CD4-positive, alpha-beta T cell treated with Interleukin-2 at 100 ng/mL for 4 hours (primary cell): ENCODE measurements at places on chromosomes 7 and 10.

DNA sequence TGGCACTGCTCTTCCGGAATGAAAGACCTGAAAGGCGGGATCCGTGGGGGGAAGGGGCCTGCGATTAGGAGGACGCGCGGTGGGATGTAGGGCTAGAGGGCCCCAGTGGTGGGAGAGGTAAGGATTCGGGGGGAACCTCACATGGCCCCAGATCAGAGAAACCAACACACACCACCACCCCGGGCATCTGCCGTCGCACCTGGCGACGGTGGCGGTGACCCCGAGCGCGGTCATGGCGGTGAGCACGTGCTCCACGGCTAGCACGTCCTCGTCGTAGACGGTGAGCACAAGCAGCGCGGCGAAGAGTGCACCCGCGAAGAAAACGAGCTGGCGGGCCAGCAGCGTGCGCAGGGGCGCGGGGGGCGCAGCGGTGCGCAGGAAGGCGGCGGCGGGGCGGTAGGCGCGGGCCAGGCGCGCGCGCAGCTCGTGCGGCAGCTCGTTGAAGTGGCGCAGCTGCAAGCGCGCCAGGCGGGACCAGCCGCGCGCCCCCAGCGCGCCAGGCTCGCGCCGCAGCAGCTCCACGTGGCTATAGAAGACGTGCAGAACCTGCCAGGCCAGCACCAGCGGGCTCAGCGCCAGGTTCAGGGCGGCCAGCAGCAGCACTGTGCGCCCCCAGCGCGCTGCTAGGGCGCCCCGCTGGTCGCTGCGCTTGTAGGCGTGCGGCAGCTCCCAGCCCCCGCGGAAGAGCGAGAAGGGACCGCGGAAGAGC is 5.7 kb downstream of the ATG9B start:
- DNase-seq = peak; percentile 24

DNA sequence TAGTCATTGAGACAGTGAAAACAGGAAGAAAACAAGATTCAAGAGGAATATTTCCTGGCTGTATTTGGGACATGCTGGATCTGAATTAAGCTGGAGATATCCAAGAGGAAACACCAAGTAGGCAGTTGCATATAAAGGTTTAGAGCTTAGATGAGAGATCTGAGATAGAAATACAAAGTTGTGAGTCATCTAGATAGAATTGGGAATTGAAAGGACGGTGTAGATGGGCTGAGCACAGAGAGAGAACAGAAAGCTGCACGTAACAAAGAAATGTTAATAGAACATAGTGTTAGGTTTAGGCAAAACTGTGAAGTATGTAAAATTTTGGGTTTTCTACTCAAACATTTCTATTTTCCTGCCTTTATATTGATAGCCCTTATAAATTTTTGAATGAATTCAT is 218.5 kb upstream of the TMEM196 start:
- no peak for DNase-seq

DNA sequence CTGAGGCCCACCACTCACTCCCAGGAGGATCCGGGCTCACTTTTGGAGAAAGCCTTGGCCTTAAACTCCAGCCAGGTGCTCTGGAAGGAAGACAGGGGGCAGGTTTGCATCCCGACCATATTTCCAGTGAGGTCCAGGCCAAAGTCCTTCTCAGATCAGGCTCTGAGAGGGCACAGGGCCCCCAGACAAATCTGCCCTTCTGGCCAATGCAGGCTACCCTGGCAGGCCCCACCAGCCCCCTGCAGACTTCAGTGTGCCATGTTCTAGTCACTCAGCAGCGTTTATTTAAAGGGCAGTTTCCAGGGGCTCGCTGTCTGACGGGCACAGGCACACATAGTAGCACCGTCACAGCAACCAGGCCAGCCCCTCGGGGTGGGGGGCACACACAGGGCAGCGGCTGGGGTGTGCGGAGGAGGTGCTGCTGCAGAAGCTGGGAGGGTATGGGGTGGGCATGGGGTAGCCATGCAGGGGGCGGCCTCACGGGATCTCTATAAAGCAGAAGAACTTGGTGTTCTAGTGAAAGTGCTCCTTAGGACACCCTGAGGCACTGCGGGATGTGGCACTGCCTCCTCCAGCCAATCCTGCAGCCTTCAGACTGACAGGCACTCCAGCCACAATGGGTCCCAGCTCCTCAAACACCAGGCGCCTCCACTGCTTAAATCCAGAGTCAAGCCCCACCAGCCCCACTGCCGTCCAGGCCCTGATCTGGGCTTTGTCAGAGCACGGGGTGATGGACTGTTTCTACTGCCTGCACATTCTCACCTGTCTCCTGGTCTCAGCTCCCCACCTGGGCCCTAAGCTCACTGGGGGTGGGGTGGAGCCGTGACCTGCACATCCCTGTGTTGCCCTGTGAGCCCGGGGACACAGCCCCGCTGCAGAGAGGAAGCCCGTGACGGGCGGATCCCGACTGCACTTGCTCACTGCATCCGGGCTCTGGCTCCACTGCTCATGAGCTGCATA is 9.6 kb upstream of the PYROXD2 start:
- no peak for DNase-seq

GRCh38 chr10:24408365-24408764 is 199.4 kb downstream of the KIAA1217 start:
- no peak for DNase-seq

DNA sequence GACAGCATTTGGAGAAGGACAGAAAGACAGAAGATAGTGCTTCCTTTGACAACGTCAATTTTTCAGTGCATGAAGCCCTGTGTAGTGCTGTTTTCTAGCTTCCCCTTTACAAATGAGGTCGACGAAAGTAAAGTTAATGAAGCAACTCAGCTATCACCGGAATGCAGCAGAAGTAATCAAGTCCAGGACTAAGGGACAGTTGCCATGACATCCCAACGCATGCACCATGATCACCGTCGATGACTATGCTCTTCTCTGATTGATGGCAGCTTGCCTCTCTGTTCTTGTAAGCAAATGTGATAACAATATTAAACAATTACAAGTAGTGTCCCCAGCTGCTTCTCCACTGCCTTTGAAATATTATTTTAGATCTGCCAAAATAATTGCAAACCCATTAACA is 205.8 kb downstream of the FRMD4A start:
- no peak for DNase-seq

DNA sequence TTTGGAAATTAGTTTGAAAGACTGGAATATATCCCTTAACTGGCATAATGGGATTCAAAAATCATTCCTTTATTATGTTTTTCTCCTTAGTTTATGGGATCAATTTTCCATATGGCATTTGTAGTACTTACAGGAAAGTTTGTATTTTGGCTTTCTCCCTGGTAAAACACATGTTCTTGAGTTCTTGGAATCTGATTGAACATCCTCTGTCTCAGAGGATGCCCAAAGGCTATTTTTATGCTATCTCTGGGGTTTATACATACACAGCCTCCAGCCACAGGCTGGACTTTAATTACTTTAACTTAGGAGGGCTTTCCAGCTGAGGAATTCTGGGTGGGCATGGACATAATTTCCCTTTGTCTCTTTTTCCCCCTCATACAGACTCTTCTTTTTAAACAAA is 236.4 kb downstream of the HGF start:
- no peak for DNase-seq

DNA sequence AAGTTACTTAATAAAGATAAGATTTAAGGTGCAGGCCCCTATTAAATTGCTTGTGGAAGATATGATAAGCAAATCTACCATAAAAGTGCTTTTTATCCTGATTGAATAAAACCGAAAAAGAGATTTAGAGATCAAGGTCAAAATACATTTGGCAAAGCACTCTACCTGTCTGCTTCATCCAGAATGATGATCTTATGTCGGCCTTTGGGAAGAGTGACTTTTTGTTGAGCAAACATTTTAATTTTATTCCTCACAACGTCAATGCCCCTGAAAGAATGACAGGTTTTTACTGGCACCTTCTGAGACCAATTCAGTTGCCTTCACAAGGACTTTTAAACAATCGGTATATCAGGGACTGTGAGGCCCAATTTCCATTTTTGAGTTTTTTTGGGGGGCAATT is 7.7 kb downstream of the RFC2 start:
- DNase-seq = no peak

GRCh38 chr7:8121243-8121642 is 140.7 kb downstream of the ICA1 start:
- DNase-seq = no peak

- DNase-seq = peak; percentile 55
Measured at GRCh38 chr10:46228563-46229071, 58.2 kb upstream of the ANTXRL start.

- peak; percentile 88 for DNase-seq
Measured at GRCh38 chr7:130961128-130961601, 227.2 kb upstream of the KLF14 start.

GRCh38 chr7:114689406-114689805 is 232.5 kb upstream of the MDFIC start:
- DNase-seq = no peak

GRCh38 chr10:111079241-111079760 is 2.5 kb downstream of the ADRA2A start:
- no peak for DNase-seq

DNA sequence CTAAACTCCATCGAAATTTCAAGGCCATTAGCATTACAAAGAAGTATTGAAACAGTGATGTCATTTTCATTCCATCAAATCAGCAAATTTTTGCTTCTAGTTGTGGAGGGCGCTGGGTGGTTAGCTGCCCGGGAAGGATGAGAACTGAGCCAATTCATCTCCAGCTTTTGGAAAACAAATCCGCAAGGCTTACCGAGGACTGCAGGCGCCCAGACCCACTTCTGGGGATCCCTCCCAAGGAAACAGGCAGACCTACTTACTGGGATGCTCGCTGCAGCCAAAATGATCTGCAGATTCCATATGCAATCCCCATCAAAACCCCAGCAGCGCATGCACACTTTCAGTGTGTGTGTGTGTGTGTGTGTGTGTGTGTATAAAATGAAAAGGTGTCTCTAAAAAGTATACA is 19.2 kb downstream of the TNRC18 start:
- no peak for DNase-seq

DNA sequence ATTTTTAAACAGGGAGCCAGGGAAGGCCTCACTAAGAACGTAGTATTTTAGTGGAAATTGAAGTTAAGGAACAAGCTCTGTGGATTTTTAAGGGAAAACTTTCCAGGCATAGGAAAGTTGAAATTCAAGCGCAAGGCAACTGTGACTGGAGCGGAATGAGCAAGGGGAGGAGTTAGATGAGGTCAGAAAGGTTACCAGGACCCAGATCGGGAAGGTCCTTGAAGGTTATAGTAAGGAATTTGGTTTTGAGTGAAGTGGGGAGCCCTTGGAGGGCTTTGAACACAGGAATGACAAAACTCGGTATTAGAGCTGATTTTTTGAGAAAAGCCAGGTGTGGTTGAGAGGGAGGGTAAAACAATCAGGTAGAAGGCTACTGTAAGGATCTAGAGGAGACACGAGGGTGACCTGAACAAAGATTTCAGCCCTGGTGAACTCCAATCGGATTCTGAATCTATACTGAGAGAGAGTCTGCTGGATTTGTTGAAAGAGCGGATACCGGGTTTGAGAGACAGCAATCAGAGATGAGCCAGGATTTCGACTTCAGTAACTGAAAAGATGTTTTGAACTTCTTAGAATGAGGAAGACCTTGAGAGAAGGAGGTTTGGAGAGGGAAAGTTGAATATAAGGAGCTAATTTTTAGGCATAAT is 1013.9 kb downstream of the NRG3 start:
- DNase-seq = no peak

DNA sequence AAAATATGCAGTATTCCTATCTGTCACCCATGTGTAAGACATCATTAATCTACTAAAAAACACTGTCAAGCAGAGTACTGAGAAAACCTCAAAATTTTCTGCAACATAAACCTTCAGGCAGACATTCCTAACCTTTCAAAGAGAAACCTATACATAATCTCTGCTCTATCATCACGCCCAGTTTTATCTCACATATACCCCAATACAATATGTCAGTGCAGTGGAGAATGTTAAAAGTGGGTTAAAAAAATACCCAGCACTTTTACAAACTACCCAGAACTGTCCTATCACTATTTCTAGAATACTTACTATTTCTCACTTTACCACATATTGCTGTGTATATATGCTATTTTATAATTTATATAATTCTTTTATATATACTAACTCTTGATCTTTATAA is 922.0 kb upstream of the SORCS1 start:
- no peak for DNase-seq

GRCh38 chr7:124041439-124041838 is 8.6 kb upstream of the TMEM229A start:
- DNase-seq = no peak

GRCh38 chr10:115918812-115919211 is 354.2 kb downstream of the GFRA1 start:
- DNase-seq = no peak

- no peak for DNase-seq
Measured at GRCh38 chr7:99102809-99103690, 40.9 kb downstream of the SMURF1 start.

DNA sequence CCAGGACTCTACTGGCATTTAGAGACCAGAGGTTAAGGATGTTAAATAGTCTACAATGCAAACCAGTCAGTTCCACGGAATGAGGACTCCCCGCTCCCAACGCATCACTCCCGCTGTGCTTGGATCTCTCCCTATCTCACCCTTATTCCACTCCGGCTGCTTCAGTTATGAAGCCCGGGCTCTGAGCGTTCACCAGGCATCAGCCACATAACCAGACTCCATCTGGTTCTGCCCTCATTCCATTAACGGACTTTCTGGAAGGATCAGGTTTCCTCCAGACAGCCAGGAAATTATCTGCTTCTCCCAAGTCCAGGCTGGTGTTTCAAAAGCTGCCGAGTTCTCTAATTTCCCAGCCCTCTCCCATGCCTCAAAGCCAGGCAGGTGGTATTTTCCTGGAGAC is 499.3 kb downstream of the GLRX3 start:
- no peak for DNase-seq

- no peak for DNase-seq
Measured at GRCh38 chr7:25663877-25664276, 435.6 kb upstream of the NPVF start.

- no peak for DNase-seq
Measured at GRCh38 chr7:106358103-106358663, 73.4 kb upstream of the NAMPT start.

- DNase-seq = no peak
Measured at GRCh38 chr7:29139191-29139590, 7.1 kb downstream of the CPVL start.

GRCh38 chr7:141045126-141045841 is 28.6 kb upstream of the TMEM178B start:
- no peak for DNase-seq

DNA sequence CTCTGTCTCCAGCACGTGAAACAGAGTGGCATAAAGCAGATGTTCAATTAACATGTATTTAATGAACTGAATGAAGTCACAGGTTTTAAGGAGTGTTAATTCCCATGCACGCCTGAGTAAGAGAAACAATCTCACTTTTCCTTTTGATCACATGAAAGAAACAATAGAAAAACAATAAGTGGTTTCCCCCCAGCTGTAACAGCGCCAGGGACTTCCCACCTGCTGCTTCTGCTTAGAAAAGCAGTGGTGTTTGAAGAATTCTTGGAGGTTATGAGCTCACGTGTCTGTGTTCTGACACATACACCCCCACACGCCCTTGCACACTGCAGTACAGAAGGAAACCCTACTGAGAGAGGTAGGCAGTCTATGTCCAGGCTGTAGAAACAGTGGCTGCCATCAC is 51.3 kb upstream of the FRMD4A start:
- peak; percentile 59 for DNase-seq

GRCh38 chr7:70316745-70317144 is 718.5 kb downstream of the AUTS2 start:
- DNase-seq = peak; percentile 29

- no peak for DNase-seq
Measured at GRCh38 chr7:962401-963081, 8.1 kb upstream of the ADAP1 start.

GRCh38 chr10:6024334-6024682 is 37.9 kb downstream of the IL2RA start:
- DNase-seq = no peak

- no peak for DNase-seq
Measured at GRCh38 chr10:74328388-74328787, 177.4 kb downstream of the ADK start.

- no peak for DNase-seq
Measured at GRCh38 chr7:92417913-92418312, 29.4 kb upstream of the GATAD1 start.
